ENCODE measurements at places on chromosomes 7 and 10.

DNA sequence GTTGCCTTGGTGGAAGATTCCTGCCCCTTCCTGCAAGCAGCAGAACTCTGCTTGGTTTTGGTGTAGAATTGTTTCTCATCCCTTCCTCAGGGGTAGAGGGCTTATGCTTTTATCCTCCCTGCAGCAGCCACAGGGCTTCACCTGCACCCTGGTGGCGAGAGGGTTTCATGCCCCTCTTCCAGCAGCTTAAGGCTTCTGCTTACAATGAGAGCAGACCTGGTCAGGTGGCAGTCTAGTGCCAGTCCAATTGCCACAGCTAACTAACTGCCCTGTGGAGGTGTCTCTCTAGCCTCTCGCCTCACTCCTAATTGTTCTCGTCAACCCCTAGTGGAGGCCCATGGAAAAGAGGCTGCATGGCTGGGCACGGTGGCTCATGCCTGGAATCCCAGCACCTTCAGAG lies 19.3 kb downstream of the ACBD7 start:
- no peak for DNase-seq

DNA sequence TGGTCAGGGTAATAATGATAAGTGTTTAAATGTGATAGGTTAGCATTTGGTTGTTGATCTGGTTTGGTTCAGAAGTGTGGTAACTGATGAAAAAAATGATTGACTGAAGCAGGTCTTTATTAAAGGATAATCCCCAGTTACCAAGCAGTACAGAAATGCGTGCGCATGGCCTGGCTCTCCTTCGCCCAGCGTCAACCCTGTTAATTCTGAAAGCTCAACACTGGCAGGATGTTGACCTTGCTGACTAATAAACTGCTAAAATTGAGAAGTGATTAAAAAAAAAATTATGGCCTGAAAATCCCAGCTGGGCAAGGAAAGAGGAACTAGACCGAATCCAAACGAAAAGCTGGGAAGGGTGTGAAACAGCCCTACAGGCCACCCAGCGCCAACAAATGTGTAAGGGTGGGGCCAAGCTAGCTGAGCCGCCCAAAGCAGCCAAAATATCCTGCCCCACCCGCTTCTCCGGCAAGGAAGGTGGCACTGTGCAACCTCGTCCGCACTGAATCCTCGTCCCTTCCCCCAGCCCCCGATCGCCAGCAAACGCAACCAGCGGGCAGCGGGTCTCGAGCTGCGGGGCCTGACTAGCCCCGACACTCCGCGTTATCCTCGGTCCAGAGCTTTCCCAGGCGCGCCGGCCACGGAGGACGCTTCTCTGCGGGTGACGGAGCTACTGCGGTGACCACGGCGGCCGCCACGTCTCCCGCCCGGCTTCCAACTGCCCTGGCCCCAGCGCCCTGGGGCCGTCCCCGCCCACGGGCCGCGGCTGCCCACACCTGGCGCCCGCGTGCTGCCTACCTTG lies 561 bp downstream of the SHTN1 start:
- DNase-seq, result peak; percentile 39

DNA sequence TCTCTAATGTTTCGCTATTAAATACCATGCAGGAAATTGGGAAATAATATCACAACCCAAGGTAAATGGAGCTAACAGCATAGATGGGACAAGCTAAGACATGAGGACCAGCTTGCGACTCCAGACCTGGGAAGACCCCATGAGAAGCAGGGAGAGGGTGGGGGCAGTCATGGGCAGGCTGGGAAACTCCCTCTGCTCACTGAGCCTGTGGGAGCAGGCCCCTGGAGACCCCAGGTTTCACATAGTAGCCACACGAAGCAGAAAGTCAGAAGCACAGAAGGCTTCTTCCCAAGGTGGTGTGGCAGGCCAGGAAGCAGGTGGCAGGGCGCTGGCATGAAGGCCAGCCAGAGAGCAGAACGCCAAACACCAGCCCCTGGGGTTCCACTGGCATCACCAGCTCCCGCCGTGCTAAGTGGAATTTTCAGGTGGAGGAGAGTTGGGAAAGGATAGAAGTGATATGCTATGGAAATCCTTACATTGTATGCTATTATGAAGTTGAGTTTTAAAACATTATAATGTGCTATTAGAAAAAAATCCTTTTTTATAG lies 99.9 kb upstream of the RNF32 start:
- no peak for DNase-seq

DNA sequence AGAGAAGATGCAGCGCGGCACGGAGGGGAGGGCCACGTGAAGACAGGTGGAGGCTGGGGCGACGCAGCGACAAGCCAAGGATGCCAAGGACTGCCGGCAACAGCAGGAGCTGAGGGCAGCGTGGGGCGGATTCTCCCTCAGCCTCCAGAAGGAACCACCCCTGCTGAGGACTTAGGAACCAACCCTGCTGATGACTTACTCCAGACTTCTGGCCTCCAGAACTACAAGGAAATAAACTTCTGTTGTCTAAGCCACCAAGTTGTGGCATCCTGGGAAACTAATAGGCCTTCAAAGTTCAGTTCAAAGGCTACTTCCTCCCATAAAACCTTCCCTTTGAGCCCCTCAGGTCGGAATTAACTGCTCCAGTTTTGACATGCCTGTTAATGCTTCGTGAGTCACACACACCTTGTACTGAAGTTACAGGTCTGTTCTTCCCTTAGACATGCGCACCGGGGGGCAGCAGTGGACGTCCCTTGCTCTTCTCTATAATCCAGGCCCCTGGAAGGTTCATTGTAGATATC lies 88.4 kb upstream of the RHEB start:
- DNase-seq, result no peak

DNA sequence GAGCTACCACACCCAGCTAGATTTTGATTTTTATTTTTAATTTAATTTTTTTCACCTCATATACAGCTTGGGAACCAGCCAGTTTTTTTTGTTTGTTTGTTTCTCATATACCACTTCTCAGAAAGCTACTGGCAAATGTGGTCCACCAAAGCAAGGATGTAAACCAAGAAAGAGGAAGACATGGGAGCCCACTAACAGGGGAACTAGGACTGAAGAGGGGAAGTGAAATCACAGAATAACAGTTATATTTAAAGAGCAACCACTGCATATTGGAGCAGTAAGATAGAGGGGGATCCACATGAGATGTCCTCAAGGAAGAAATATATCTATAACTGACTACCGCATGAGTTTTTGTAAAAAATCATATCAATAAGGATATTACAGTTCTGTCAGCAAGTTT lies 10.5 kb downstream of the CPVL start:
- no peak for DNase-seq

GRCh38 chr7:43522406-43523156 lies 60.3 kb upstream of the STK17A start:
- DNase-seq, result no peak

- no peak for DNase-seq
Observed at GRCh38 chr7:56174875-56175760, 58.9 kb upstream of the NUPR2 start.

GRCh38 chr10:61683319-61683718 lies 20.6 kb downstream of the CABCOCO1 start:
- no peak for DNase-seq

GRCh38 chr7:44621034-44621749 lies 14.8 kb downstream of the OGDH start:
- no peak for DNase-seq

- DNase-seq, result no peak
Observed at GRCh38 chr7:116239020-116239419, 28.7 kb downstream of the TES start.

GRCh38 chr10:120828763-120829319 lies 22.3 kb upstream of the WDR11 start:
- no peak for DNase-seq

DNA sequence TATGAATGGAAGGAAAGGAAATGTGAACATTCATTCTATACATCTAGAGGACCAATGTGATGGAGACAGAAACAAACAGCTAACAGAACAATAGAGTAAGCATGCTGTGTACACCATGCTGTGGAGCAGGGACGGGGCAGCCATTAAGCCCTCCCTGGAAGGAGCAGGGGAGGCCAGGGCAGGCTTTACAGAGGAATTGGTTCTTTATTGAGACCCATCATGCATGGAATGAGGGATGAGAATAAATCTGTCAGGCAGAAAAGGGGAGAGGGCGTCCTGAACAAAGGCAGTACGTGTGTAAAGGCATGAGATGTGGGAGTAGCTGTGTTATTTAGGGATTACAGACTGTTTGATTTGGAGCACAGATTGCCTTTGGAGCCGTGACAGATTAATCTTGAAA lies 35.2 kb downstream of the STK17A start:
- no peak for DNase-seq

DNA sequence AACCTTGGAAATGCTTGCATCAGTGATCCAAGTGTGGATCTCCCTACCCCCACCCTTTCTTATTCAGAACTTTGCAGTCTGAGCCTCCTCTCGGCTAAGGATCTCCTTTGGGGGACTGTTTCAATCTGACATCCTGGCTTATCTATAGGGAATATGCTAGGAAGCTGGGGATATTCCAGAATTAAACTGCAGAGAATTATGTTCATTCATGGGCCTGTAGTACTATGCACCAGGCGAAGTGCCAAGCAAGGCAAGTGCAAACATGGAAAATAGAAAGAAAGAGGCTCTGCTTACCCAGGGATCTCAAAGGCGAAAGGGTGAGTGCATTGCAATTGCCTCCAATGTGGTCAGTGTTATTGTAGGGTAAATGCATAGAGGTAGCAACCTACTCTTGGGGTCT lies 96.5 kb downstream of the CACNB2 start:
- DNase-seq, result no peak

DNA sequence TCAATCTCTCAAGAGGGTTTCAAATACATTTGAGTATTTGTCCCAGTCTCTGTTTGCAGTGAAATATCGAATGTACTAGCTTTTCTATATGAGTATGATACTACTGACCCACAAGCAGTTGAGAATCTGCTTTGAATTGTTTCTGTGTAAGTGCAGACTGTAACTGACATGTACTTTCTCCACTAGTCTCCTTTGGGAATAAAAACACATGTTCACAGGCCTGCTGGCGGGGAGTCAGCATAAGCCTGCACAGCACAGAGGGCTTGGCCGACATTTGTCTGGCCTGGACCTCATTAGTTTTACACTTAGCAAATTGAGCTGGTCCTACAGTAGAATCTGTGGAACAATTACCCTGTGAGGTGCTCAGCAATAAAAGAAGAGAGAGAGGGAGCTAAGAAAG lies 72.6 kb downstream of the ITGB8 start:
- no peak for DNase-seq

DNA sequence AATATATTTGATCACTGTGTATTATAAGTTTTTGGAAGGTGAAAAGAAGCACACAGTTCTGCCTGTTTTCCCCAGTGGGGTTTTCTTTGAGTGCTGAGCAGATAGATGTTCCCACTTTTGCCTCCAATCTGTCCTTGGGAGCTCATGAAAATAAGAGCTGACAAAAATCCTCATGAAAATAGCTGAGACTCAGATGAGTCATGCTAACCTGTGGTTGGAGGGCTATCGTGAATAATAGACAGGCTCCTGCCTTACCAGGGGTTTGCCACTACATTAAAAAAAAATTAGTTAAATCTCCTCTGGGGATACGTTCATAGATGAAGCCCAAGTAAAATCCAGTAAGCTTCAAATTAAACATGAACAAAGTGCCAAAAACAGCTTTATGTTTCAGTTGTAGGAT lies 10.9 kb upstream of the AOAH start:
- DNase-seq, result no peak

DNA sequence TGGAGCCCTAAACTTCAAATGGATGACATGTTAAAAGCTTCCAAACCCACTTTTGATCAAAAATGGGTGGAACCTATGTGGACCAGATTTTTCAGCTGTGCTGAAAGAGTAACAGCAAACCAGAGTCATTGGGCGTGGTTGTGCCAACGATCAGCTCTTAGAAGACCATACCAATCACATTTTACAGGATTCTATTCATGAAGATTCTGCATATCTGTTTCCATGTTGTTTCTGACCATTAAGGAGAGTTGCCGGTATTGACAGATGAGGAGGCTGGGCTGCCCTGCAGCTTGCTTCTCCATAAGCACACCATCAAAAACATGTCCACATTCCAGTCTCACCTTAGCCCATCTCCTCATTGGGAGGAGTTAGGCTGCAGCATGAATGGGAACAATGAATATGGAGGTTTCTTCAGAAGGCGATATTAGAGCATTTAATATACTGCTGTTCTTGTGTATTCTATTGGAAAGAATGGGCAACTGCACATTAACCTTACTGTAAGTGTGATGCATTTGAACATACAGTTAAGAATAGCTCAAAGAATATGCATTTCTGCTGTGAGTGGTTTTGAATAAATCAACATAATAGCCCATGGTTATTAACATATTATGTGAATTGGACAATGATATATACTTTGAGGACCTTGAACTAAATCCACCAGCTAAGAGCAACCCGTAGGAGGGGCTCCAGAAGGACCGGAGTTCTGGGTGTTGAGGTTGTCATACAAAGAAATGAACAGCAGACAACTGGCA lies 116.7 kb downstream of the TCF7L2 start:
- no peak for DNase-seq

GRCh38 chr10:132735341-132735775 lies 50.6 kb downstream of the NKX6-2 start:
- no peak for DNase-seq

DNA sequence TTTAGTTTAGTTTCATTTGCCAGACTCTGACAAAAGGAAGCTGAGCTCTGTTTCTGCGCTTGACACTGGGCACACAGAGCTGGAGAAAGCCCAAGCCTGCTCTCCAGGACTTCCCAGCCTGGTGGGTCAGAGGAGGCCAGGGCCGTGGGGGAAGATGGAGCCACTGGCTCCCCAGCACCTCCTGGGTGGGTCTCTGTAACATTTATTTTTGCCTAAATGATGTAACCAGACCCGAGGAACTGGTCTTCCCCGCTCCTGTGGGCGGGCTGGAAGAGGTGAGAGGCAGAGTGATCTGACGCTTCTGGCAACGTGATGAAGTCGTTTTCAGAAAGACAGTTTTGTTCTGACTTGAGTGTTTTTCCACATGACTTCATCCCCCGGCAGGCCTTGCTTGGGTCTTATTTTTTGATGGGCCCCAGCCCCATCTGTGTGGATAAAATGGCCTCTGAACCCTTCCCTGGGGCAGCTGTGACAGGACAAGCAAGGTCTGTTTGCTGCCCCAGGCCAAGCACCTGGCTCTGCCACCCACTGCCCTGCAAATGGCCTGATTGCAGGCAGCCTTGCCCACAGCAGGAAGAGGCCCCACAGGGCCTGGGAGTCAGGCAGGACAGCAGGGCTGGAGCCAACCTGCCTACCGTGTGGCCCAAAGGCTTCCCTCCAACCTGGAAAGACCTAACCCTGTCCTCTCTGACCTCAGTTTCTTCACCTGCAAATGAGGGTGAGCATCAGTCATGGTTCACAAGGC lies 304.9 kb upstream of the ZMIZ1 start:
- DNase-seq, result no peak

- DNase-seq, result peak; percentile 30
Observed at GRCh38 chr10:42982891-42983506, 93.9 kb upstream of the RET start.

GRCh38 chr7:116922545-116922944 lies 30.8 kb upstream of the ST7 start:
- no peak for DNase-seq

- DNase-seq, result no peak
Observed at GRCh38 chr10:69069090-69070042, 18.5 kb upstream of the SRGN start.

- DNase-seq, result no peak
Observed at GRCh38 chr10:24814568-24815313, 91.1 kb upstream of the ARHGAP21 start.

GRCh38 chr7:141027043-141027442 lies 12.3 kb upstream of the MRPS33 start:
- DNase-seq, result no peak

Measured in liver (tissue), 10 donors.